ENCODE measurements at places on chromosomes 4 and X.

DNA sequence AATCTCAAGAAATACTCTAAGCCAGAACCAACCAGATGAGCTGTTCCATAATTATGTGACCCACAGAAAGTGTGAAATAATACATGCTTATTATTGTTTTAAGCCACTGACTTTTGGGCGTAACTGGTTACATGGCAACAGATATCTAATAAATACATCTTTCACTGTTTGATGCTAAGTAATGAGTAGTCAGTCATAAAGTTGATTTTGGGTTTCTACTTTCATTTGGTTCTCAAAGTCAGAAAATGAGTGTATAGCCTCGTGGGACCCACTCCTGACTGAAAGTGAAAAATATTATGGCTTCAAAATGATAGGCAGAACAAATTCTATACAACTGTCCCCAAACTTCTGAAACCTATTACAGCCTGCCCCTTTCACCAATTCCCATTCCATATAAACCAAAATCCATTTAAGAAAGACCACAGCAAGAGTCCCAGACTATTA lies 88.0 kb upstream of the CBR4 start:
- no peak for DNase-seq

- DNase-seq = no peak
These were observed 782.5 kb upstream of the INTU start for GRCh38 chr4:126850286-126850685.

DNA sequence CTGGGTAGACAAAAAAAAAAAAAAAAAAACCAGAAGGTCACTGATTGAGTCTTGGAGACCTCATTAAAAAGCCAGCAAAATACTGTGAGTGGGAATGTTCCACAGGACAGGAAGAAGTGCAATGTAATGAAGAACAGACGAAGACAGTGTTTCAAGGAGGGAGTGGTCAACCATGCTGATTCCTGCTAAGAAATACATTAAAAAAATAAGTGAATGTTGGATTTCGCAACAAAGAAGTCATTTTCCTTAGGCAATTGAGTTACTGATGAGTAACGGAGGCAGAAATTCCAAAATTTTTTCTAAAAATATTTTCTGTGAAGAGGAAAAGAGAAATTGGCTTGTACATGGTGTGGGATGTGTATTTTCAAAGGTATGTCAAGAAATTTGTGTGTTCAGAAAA lies 94.3 kb upstream of the FAM47B start:
- DNase-seq = no peak

GRCh38 chr4:176357359-176358082 lies 37.8 kb downstream of the SPCS3 start:
- DNase-seq = no peak

DNA sequence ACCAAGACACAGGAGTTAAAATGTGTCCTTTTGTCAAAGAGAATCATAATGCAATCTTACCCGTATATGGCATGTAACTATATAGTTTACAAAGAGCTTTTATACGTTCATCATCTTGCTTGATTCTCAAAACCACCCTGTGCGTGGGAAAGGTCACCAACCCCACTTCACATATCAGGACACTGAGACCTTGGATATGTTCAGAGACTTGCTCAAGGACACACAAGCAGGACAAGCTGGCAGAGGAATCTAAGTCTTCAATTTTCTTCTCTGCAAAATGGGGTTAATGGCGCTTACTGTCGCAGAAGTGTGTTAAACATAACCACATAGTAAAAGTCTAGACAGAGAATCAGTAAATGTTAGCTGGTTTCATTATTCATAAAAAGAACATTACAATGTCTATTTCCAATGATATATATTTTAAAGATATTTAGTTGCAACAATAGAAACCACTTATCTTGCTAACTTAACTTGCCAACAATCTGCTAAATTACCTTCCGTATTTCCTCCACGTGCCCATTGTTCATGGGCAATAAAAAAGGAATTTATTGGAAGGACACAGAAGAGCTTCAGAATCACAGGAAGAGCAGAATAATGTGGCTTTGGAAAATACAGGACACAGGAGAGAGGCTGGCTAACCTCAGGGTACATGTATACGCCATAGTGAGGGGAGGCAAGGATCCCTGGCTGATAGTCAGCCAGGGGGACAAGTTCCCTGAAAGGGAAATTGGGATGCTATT lies 64.6 kb upstream of the TAPT1 start:
- DNase-seq = no peak

DNA sequence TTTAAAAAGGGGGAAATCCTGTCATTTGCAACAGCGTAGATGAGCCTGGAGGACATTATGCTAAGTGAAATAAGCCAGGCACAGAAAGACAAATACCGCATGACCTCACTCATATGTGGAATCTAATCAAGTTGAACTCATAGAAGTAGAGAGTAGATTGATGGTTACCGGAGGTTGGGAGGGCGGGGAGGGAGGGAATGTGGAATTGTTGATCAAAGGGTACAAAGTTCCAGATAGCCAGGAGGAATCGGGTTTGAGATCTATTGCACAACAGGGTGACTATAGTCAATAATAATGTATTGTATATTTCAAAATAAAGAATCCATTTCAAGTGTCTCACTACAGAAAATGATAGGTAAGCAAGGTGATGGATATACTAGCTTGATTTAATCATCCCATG lies 393.2 kb downstream of the BCOR start:
- no peak for DNase-seq

GRCh38 chr4:148067301-148067916 lies 335.5 kb downstream of the ARHGAP10 start:
- DNase-seq = peak; percentile 30

DNA sequence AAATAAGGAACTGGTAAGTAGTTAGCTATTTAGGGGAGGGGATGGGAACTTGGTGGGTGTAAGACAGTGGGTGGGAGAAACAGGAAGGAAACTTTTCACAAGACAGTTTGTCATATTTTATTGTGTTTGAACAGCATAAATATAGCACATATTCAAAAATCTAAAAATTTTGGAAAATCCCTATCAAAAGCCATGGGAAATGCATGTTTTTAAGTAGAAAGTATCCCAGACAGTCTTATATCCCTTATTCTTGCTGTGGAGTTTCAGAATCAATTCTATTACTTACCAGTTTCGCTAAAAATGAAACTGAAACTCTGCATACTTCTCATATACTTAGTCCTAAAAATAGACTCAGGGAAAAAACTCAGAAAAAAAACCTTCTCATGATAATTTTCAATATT lies 22.3 kb upstream of the RASGEF1B start:
- DNase-seq = no peak

GRCh38 chr4:88283661-88284438 lies 511 bp downstream of the PPM1K start:
- peak; percentile 66 for DNase-seq

GRCh38 chr4:99852199-99852749 lies 35.6 kb downstream of the DAPP1 start:
- no peak for DNase-seq

- no peak for DNase-seq
These were observed 178.4 kb downstream of the ATOH1 start for GRCh38 chr4:94006932-94007331.

DNA sequence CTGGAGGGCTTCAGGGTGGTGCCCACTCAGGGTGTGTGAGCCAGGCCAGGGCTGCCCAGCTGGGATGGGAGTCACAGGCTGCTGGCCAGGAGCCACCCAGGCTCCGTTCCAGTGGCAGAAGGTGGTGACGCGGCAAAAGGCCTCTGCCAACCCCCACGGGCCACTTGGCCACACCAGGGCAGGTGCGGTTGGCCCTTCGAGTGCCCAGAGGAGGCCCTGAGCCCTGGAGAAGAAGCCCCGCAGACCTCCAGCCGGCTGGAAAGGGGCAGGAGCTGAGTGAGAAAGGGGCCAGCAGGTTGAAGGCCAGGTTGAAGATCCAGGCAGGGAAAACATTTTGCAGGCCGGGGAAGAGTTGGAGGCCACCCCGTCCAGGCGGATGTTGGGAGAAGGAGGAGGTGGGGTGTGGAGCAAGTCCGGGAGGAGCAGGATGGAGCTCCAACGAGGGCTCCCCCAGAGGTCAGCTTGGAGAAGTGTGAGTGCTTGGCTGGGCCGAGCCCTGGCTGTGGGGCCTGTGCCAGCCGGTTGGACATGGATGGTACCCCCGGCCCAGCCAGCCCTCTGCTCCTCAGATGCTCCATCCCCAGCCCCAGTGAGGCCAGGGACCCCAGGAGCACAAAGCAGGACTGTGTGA lies 2.8 kb upstream of the CPLX1 start:
- DNase-seq = no peak

- DNase-seq = no peak
These were observed 99.8 kb upstream of the GATB start for GRCh38 chr4:151860561-151861093.

DNA sequence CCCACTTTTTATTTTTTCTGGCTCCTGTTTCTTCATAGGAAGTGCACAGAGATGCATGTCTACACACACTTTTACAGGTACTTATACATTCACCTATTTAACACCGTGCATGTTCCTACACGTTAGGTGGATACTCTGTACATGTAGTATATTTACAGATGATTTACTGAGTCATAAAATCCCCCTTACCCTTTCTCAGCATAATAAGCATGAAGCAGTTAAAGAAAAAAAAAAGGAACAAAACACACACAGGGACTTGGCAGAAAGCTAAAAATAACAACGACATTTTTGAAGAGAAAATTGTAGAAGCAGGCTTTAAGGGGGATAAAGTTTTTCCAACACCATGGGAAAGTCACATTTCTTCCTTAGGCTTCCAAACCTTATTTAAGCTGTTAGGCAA lies 96.4 kb upstream of the IQCM start:
- no peak for DNase-seq

DNA sequence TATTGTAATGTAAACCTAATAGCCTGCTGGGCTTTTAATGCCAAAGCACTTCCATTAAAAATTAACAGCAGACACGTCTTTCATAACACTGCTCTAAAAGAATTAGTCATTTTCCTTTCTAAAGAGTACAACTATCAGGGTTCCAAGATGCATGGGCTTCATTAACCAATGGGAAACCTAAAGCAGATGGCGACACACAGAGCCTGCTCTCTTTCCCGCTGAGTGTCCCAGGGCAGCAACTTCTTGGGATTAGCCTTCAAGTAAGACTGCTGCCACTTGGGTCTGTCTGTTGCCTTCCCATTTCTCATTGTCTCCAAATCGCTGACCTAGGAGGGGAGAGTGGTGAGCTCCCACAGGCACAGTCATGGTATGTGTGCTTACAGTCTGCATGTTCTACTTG lies 14.0 kb upstream of the PHKA2 start:
- DNase-seq = no peak

- peak; percentile 0 for DNase-seq
These were observed 86.4 kb downstream of the BMP15 start for GRCh38 chrX:50996930-50997329.

DNA sequence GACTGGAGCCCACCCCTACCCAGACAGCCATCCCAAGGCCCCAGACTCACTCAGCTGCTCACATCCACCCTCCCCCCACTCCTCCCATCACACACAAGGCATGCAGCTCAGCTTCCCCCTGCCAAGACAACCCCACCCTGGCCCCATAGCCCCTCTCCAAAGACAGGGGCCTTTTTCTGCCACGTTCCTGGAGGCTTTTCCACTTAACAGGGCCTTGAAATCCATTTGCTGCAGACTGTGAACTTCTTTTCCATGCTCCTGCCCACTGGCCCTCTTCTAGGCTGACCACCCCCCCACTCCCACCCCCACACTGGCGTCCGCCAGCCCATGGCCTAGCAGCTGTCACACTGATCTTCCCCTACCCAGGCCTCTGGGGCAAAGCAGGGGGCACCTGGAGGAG lies 76.0 kb downstream of the PJA1 start:
- no peak for DNase-seq

GRCh38 chr4:85209161-85209560 lies 242.7 kb upstream of the WDFY3 start:
- no peak for DNase-seq

GRCh38 chr4:164572877-164573279 lies 181.1 kb upstream of the SMIM31 start:
- DNase-seq = no peak

- no peak for DNase-seq
These were observed 18.4 kb upstream of the SORBS2 start for GRCh38 chr4:185830263-185830994.

GRCh38 chr4:176052744-176053143 lies 12.9 kb upstream of the WDR17 start:
- DNase-seq = no peak

DNA sequence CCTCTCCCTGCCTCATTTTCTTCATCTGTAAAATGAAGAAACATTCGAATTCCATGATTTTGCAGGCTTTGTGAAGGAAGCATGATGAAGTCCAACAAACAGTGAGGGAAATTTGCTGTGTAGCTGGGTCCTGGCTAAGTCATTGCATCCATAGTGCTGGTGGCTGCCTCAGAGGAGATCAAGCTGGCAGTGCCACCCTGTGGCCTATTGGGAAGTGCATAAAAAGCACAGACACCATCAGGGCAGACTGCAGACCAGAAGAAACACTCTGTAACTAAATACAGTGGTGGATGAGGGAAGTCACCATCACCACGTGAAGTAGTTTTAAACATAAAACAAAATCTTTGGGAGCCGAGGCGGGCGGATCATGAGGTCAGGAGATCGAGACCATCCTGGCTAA lies 40.7 kb upstream of the DDX3X start:
- DNase-seq = peak; percentile 14

- no peak for DNase-seq
These were observed 125.4 kb downstream of the ATP8A1 start for GRCh38 chr4:42531341-42532030.

- no peak for DNase-seq
These were observed 106.3 kb downstream of the LINC00632 start for GRCh38 chrX:140815868-140816267.

- no peak for DNase-seq
These were observed 107.6 kb upstream of the BANK1 start for GRCh38 chr4:101682946-101683345.

DNA sequence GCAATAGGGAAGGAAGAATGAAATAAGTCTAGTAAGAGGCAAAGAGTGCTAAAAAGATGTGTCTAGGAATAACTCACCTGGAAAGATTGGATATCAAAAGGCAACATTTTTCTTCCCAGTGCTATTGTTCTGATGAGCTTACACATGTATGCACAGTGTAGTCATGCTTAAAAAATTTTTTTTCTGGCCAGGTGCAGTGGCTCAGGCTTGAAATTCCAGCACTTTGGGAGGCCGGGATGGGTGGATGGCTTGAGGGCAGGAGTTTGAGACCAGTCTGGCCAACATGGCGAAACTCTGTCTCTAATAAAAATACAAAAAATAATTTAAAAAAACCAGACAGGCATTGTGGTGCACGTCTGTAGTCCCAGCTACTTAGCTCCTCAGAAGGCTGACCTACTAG lies 795.8 kb upstream of the IGFBP7 start:
- no peak for DNase-seq

- peak; percentile 93 for DNase-seq
These were observed 45.0 kb downstream of the TET2 start for GRCh38 chr4:105191621-105192210.

- DNase-seq = peak; percentile 38
These were observed 40.8 kb downstream of the RTL9 start for GRCh38 chrX:110399497-110399896.

DNA sequence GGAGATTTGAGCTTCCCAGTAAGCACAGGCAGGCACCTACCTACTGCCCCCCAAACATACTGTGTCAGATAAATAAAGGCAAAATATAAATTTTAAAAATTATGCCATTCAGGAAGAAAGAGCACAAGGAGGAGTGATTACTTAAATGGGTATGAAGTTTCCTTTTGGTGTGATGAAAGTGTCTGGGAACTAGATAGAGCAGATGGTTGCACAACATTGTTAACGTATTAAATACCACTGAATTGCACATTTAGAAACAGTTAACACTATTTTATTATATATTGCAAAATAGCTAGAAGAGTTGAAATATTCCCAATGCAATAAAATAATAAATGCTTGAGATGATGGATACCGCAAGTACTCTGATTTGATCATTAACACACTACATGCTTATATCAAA lies 374.7 kb upstream of the FGF13 start:
- DNase-seq = no peak

Measured in NCI-H82 (cell line).